ENCODE measurements at places on chromosomes 11 and 22. TPM values are rescaled to one million over a fixed set of nuclear protein-coding genes. Genes with fewer than 3 reads are reported as not detected.

Gene DUSP18
- total RNA-seq: 8.4 TPM

Gene CELSR1
- total RNA-seq: 34.7 TPM

GRCh38 chr22:44882226-44882905 lies 127.4 kb downstream of the PHF21B start:
- no peak overlapping the region for H3K4me3 ChIP-seq
- H3K27me3 ChIP-seq: no peaks in the 10 kb centered on the region
- no peak overlapping the region for H3K27ac ChIP-seq
- no peaks in the 10 kb centered on the region for H3K4me1 ChIP-seq

- H3K27ac ChIP-seq: no peak overlapping the region
- H3K27me3 ChIP-seq: no peaks in the 10 kb centered on the region
- H3K4me3 ChIP-seq: no peak overlapping the region
- no peak for DNase-seq
- H3K4me1 ChIP-seq: no peaks in the 10 kb centered on the region
These were observed 197.9 kb upstream of the BDNF start for GRCh38 chr11:27898166-27898565.

DNA sequence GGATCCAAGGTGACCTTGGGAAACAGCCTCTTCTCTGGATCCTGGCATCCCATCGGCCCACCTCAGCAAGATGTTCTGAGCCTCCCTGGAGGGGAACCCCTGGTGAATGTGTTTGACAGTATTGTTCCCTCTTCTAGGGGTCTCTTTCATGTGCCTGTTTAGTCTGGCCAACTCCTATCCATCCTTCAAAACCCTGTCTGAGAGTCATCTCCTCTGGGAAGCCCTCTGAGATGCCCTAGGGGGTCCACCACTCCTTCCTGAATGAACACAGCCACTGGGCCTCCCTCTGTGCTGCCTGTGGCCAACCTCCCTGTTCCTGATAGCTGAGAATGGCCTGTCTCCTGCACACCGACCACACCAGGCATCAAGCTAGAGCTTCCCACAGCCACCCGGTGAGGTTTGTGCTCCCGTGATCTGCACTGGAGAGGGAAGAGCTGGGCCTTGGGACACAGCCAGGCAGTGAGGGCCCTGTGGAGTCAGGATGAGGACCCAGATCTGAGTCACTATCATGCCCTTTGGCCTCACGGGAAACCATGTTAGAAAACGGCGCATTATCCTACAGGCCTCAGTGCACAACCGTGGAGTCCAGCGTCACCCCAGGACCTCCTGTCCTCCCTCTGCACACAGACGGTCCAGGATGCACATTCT lies 8.8 kb downstream of the WNT7B start:
- H3K27me3 ChIP-seq: peaks cover 10% of the 10 kb centered on the region
- DNase-seq: no peak
- no peaks in the 10 kb centered on the region for H3K36me3 ChIP-seq

GRCh38 chr11:62456630-62457029 lies 37.8 kb downstream of the SCGB1A1 start:
- peaks cover 15% of the 10 kb centered on the region for H3K4me1 ChIP-seq
- H3K36me3 ChIP-seq: no peaks in the 10 kb centered on the region
- DNase-seq: peak; percentile 43

- H3K27ac ChIP-seq: no peak overlapping the region
- H3K27me3 ChIP-seq: no peaks in the 10 kb centered on the region
- no peaks in the 10 kb centered on the region for H3K36me3 ChIP-seq
- DNase-seq: no peak
These were observed 5.3 kb downstream of the BDNF start for GRCh38 chr11:27694992-27695391.
